Activated T-helper 9 cell treated with anti-CD3 and anti-CD28 coated beads, Interleukin-2, amount 50 U/mL, for 16 hours (primary cell): ENCODE measurements at places on chromosomes 6 and 20.

DNA sequence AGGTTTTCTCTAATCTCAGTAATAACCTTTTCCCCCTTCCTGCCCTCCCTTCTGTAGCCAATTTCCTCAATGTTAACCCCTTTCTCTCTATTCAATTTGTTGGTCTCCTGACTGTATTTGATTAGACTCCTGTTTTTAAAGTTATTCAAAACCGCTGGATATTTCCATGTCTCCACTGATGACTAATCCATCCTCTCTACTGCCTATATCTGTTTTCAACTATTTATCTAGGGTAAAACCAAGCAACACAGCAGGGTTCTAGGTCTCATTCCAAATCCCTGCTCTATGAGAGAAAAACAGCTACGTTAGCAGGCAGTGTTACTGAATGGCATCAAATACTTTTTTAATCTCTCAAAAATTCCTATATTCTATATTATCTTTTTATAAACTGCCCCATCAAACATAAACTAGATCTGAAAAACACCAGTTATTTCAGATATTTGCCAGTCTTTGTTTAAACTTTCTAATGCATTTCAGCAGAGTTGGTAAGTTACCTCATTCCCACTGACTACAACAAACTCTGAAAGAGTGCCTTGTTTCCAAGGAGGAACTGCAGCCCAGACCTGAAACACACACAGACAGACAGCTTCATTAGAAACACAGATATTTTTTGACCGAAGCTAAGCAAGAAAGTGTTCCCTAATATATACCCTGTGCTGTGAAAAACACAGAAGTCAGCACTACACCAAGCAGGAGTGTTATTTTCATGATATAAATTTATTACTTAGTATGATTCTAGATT, 8.2 kb downstream of the RTN4IP1 start:
- DNase-seq, result no peak

GRCh38 chr6:40413239-40413638, 173.9 kb downstream of the LRFN2 start:
- no peak for DNase-seq

DNA sequence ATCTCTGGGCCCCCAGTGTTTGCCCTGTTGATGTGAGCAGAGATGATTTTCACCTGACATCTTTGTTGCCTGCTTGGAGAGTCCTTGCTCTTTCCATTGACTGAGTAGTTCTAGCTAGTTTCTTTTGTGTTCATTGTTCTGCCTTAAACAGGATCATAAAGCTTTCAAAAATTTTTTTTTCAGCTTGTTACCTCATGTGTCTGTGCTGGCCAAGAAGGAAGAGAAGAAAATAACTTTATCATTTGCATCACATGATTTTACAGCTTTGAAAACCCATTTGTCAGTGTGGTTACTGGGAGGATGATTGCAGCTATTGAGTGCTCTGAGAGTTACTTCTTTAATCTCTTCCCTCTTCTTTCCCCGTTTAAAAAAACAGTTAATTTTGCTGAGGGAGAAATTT, 16.0 kb downstream of the FOXO3 start:
- no peak for DNase-seq

DNA sequence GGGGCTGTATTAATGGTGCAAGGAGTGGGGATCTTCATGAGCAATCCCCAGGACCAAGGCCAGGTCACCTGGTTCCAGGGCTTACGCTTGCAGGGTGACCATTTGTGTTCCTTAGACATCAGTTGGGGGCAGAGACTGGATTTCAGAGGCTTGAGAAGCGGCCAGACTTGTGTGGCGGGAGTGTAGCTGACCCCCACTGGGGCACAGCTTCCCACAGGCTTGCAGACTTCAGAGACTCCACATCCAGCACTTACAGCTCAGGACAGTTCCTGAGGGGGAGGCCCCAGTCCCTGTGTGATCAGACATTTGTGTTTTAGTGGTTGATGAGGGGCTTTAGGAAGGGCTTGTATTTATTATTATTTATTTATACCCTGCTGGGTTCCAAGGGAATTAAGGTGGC, 15.3 kb downstream of the TJAP1 start:
- DNase-seq, result no peak

DNA sequence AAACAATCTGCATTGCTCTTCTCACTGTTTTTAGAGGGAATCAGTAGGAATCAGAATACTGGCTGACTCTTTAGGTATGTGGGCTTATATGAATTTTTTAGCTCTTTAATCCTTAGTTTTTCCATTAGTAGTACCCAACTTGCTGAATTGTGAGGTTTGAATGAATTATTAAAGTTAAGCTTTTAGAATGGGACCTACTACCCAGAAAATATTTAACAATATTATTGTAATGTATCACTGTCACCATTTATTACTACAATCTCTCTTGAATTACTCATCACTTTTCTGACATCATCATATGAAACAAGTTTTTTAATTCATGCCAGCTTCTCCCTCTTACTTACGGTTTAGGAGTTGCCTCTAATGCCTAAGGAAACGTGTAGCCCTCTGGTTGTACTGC, 212.7 kb downstream of the BCKDHB start:
- no peak for DNase-seq
